ENCODE measurements at places on chromosomes 3 and 15.

GRCh38 chr3:24361623-24362022 is 133.0 kb downstream of the THRB start:
- no peak for DNase-seq

- no peak for DNase-seq
These were observed 165.6 kb downstream of the XXYLT1 start for GRCh38 chr3:195105389-195105788.

DNA sequence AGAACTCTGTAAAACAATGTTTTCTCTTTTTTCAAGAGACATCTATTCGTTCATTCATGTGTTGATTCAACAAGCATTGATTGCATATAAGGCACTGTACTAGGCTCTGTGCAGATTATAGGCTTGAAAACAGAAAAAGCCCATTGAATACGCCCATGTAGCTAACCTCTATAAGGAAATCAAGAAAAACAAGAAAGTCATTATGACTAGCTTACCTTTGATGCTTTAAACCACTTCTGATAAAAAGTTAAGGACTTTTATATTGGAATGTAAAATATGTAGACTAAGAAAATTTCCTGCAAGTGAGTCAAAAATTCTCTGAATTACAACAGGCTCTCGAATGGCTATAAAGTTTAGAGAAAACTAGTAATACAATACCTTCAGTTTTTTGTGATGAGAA is 92.5 kb downstream of the BDH1 start:
- DNase-seq: no peak

DNA sequence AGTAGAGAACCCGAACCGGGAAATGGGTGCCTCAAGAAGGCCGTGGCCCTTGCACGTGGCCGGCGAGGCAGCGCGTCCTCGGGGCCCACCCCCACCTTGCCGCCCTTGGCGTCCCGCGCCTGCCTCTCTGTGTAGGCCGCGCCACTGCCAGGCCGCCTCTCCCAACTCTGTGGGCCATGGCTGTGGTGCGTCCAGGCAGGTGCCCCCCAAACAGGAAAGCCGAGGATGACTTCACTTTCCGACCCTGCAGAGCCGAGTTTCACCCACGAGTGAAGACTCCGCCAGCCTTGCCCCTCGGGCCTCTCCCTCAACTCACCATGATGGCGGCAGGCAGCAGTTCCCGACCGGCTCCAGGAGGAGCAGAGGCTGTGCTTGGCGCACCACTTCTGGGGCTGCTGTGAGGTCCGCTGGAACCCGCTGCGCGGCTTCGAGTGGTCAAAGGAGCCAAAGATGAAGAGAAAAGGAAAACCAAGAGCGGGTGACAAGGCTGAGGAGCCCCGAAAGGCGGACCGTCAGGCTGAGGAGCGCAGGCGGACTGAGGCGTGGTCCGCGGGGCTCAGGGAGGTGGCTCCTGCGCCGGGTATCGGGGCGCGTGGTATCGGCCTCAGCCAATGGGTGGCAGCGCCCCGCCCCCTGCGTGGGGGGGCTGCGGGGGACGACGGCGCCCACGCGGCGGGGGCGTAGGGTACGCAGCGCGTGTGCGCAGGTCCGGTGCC is at the start of gene DAZL:
TSS of gene DAZL (minus strand) at position 537 of the 716 bp plus-strand sequence. CDS start at position 319, 218 bp downstream.
- no peak for DNase-seq

GRCh38 chr3:178097576-178097975 is 438.7 kb upstream of the KCNMB2 start:
- DNase-seq: no peak

- no peak for DNase-seq
These were observed 1035.1 kb upstream of the NR2F2 start for GRCh38 chr15:95295363-95295762.

DNA sequence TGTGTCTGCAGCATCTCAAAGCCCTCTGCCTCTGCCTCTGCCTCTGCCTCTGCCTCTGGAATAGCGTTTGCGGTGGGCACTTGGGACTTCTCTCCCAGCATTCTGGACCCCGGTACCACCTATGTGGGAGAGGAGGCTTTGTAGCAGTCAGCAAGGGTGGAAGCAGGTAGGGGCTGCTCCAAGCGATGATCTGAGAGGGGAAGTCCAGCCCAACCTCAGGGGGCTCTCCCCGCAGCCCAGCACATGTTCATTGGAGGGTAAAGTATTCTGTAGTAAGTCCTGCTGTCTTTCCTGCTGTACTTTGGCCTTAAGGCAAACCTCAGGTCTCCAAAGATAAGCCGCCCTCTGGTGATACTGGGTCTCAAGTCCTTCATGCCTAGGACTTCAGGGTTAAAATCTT is 68.6 kb downstream of the FAM174B start:
- DNase-seq: no peak
